NCI-H1417 (cell line): ENCODE measurements at places on chromosomes 1 and 21.
A peak's percentile ranks its signal among the peaks of the same experiment; 100 is the strongest.

- no peak for DNase-seq
These were observed 9.5 kb downstream of the SLC6A9 start for GRCh38 chr1:44021581-44022321.

DNA sequence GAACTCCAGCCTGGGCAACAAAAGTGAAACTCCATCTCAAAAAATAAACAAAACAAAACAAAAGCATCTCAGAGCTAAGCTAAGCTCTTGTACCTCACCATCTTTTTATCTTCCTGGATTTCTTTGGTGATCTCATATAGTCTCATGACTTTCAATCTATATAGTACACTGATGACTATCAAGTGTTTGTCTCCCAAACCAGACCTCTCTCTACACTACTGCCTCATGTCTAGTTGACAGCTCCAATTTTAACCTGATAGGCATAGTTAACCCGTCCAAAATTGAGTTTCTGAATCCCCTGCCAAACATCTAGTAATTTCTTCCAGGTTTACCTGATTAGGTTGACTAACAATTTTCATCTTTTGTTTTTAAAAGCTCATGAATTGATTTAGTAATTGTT, 151.7 kb downstream of the COP1 start:
- no peak for DNase-seq

DNA sequence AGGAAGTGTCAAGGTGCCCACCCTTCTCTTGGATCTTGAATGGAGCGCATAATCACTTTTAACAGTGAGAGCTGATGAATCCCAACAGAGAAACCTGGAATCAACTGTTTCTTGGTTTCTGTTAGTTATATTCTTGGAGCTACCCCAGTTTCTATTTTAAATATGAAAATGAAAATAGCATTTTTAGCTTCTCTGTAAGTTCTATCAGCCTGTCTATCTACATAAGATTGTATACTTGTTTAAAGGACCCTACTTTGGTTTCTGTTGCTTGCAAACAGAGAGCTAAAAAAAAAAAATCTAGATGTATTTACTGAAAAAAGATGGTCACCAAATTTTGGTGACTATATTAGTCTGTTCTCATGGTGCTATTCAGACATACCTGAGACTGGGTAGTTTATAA, 670.0 kb downstream of the NCAM2 start:
- no peak for DNase-seq

DNA sequence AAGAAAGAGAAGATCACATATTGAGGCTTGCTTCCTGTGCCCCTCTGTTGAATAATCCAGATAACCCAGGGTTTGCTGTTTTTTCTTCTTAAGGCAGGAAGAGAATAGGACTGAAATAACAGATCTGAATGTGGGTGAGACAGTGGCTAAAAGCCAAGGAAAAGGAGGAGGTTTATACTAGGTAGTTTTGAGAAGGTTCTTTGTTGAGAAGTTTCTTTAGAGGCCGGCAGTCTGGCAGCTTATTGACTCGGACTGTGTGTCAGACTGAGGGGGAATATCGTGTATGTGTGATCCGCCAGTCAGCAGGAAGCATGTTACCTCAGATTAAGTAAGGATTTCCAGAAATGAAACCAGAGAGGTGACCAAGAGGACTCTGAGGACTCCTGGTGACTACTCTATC, 119.8 kb downstream of the PLA2G4A start:
- no peak for DNase-seq

DNA sequence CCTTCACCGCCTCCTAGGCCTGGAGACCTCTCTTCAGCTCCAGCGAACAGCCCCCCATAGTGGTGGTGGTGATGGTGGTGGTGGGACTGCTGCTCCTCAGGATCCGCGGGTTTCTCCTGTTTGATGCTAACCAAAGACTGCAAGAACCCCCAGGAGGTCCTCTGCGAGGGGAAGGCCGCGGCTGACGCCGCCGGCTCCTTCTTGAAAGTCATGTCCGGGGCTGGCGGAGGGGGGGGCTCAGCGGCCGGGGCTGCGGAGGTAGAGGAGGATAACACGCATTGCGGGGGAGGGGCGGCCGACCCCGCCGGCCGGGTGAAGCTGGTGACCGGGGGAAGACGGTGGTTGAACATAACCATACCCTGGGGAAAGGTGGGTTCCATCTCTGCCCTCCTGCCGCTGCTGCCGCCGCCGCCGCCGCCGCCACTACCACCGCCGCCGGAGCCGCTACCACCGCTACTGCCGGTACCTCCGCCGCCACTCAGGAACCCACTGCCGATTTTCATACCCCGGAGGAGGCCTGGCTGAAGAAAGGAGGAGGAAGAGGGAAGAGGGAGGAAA, 554 bp downstream of the ZNF281 start:
- peak; percentile 55 for DNase-seq

GRCh38 chr1:86648255-86648654, 56.1 kb upstream of the SH3GLB1 start:
- peak; percentile 59 for DNase-seq

- no peak for DNase-seq
These were observed 19.9 kb upstream of the KCNJ6 start for GRCh38 chr21:37936010-37936785.

- DNase-seq = no peak
These were observed 1208.5 kb upstream of the ADGRL4 start for GRCh38 chr1:80214888-80215540.

DNA sequence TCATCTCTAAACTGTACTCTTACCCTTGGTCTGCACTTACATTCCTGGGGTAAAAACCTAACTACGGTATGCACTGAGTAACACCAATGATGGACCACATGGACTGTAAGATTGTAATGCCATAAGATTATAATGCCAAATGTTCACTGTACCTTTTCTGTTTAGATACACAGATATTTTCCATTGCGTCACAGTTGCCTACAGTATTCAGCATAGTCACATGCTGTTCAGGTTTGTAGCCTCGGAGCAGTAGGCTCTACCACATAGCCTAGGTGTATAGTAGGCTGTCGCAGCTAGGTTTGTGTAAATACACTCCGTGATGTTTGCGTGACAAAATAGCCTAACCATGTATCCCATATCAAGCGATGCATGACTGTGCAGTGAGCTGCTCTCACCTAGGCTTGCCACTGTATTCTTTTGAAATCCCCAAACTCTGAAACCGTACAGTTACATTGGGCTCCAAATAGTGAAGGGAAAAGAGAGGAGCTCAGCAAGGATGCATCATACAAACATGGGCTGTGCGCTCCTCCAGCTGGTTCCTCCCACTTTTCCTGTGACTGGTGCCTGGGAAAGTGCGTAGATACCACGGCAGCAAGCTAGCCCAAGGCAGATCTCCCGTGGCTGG, 35.2 kb downstream of the CFAP57 start:
- DNase-seq = no peak

GRCh38 chr1:93729502-93729901, 47.9 kb upstream of the BCAR3 start:
- no peak for DNase-seq

GRCh38 chr21:32687643-32688345, 40.0 kb downstream of the SYNJ1 start:
- no peak for DNase-seq
